ENCODE measurements at places on chromosomes 16 and 17.
A peak's percentile ranks its signal among the peaks of the same experiment; 100 is the strongest.

DNA sequence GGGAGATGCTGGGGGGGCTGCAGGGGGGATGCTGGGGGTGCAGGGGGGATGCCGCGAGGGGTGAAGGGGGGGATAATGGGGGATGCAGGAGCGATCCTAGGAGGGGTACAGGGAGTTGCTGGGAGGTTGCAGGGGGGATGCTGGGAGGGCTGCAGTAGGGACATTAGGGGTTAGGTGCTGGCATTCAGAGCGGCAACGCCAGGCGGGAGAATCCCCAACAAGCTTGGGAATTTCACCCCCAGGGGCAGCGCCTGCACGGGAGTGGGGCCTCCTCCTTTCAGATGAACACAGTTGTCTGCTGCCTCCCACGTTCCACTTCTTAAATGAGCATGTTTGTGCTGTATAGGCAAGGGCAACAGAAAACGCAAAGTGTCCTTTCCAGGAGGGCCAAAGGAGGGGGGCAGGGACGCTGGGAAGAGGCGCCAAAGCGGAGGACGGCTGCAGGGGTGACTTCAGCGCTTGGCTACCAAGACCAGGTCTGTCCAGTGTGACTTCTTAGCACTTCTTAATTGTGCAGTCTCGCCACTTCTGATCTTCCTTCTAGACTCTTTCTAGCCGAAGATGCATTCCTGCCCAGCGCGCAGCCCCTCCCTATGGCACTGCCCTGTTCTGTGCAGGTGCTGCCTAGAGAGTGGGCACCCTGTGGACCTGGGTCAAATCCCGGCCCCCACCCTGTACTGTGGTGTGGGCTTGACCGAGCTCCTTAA lies 2.0 kb upstream of the SLC6A4 start:
- DNase-seq: no peak

- no peak for DNase-seq
These were observed 18.4 kb downstream of the ESRP2 start for GRCh38 chr16:68217506-68217905.

GRCh38 chr16:55760310-55761001 lies 72.4 kb downstream of the CES1 start:
- peak; percentile 70 for DNase-seq

- DNase-seq: no peak
These were observed 84.2 kb downstream of the SNX29 start for GRCh38 chr16:12060751-12061150.

DNA sequence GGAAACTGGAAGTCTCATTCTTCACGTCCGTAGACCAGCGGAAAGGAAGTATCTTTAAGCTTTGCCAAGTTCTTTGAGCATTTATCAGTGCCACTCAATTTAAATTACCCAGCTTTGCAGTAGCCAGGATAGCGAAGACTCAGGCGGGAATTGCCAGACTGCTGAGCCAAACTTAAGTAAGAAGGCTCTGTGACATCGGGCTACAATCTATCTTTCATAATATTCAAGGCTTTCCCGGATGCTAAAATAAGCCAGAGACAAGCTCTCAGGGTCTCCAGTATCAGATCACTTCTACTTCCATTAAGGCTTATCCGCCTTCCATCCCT lies 436 bp upstream of the BRIP1 start:
- no peak for DNase-seq

DNA sequence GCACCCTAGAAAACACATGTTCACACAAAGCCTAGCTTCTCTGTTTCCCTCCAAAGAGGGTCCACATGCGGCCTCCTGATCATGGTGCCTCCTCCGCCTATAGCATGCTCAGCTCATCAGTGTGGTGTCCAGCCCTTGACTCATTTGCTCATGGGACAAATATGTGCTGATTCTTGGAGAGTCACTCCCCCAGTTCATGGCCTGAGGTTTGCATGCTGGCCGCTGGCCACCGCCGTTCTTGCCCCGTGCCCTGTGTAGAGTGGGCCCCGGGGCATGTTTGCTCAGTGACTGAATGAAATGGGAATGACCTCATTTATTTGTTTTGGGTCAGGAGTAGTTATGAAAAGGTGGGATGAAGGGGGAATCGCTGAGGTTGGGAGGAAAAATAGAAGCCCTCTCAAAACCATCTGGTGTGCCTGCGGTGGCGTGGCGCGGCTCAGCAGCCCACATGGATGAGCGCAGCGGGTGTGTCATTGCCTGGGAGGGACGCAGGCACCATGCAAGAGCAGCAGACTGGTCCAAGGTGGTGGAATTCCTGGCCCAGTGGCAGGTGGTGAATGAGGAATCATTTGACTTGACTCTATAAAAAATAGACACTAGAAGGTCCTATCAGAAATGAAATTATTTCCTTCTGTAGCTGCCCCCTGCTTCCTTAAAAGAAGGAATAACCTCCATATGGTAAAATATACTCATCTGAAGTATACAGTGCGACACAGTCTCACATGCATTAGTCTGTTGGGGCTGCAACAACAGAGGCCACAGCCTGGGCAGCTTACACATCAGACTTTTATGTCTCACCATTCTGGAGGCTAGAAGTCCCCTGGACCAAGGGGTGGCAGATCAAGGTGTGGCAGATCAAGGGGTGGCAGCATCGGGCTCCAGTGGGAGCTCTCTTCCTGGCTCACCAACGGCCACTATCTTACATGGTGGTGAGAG lies 31.7 kb downstream of the CRISPLD2 start:
- DNase-seq: no peak

- DNase-seq: no peak
These were observed 20.5 kb downstream of the EMC8 start for GRCh38 chr16:85778873-85779272.

DNA sequence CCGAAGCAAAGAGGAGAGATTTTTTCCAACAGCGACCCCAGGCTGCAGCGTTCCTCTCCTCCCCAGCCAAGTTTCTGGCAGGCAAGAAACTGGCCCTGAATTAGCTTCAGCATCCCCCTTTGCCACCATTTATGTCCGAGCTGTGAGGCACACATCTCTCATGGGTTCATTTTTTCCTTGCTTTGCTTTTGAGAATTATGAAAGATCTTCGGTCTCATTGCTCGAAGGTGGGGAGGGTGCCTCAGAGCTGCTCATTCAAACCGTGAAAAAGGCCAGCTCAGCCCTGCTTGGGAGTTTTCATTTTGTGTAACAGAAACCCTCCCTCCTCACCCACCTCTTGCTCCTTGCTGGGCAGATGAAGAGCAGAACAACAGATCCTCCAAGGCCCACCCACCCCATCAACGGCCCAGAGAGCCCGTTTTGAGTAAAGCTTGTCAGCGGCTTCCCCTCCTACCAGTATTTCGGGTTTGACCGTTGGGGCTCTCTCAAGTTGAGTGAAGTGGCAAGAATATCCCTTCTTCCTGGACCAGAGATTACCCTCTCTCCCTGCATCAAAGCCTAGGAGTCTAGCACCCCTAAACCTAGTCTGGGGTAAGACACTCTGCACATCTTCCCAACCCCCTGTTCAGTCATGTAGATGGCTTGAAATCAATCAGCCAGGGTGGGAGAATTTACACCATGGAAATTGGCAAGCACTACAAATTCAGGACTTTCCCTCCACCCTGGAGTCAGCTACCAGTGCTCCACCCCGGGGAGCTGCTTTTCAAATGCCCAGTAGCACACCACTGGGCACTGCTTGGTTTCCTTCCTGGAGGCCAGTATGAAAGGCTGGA lies 1.8 kb downstream of the CCR7 start:
- peak; percentile 33 for DNase-seq

All from aorta (tissue), 5 donors.